ENCODE measurements at places on chromosomes 2 and 18. TPM values are rescaled to one million over a fixed set of nuclear protein-coding genes. Genes with fewer than 3 reads are reported as not detected.

GRCh38 chr2:216389570-216389969 lies 17.3 kb upstream of the MARCHF4 start:
- no peak for DNase-seq

DNA sequence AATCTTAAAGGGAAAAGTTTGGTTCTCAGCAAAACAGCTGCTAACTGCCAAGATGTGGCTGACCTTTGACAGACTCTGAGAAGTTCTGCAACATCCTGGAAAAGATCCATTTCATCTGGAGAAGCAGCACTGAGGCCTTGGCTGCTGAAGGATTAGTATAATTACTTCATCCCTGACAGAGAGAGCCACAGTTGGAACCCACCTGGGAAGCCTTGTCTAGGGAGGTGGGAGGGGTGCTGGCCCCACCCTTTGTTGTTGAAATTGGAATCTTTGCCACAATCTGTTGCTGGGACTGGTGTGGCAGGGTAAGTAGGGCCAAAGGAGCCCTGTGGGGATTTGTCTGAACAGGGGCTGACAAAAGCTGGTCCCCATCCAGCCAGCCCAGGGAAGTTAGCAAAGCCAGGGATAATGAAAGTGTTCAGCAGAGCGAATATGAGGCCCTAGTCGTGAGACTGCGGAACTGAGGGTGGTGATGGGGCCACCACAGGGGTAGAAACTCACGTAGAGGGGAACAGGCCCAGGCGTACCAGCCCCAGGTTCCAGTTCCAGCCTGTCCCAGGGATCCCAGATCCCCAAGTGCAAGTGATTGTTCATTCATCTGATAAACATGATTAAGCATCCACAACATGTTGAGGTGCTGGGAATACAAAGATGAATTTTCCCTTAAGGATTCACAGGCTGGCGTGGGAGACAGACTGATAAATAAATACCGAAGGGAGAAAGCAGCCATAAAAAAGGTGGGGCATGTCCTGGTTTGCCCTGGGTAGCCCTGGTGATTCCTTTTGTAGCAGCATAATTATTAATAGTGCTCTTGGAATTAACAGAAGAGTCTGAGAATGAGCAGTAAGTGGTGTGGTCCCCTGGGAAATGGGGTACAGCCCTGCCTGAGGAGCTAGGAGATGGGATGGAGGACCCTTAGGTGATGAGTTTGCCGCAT lies 60.0 kb downstream of the MYO1B start:
- DNase-seq, result no peak

GRCh38 chr2:128410035-128410757 lies 91.5 kb upstream of the HS6ST1 start:
- no peak for DNase-seq

GRCh38 chr2:64012115-64012514 lies 7.1 kb downstream of the VPS54 start:
- DNase-seq, result peak; percentile 40

GRCh38 chr2:240227538-240228428 lies 87.3 kb upstream of the OTOS start:
- DNase-seq, result no peak

DNA sequence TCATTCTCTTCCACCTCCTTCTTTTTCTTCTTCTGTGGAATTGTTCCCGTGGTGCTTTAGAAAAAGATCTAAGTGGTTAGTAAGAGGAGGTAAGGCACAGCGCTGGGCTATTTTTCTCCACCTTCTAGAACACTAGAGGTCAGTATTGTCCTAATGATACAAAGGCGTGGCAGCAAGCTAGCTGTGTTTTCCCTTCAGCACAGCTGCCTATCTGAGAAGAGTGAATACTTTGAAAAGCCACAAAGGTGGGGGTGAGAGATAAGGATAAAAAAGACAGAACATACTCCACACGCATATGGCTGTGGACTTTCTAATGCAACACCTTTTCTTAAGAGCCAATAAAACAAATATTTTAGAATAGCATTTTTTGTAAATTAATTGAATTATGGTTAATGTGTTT lies 2.1 kb downstream of the CNTNAP5 start:
- no peak for DNase-seq

DNA sequence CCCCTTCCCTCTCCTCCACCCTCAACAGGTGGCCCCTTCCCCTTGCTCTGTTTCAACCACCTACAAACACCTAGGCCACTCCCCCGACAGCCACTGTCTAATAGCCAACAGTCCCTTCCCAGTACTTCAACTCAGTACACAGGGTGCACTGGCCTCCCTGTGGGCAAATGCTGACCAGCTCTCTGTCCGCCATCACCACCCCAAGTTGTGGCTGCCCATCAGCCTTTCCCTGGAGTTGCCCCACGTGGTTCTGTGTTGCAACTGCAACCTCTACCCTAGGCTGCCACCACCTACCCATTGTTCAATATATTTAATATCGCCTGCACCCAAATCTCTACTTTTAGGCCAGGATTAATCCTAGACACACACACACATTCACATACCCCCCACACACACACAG lies 173.5 kb downstream of the MREG start:
- DNase-seq, result no peak

DNA sequence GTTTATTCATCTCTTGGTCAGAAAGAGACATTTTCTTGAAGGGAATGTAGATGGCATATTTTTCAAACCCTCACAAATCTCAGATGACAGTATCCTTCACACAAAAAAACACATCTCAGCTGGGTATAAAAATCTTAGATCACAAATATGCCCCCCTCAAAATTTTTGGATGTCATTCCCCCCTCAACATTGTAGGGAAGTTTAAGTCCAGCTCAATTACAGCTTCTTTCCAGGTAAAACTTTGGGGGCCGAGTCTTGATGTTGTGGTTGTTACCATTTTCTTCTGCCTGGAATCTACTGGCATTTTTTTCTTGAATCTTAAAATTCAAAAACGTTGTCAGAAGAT lies 46.1 kb downstream of the HDAC4 start:
- DNase-seq, result no peak

GRCh38 chr18:77061946-77062517 lies 70.6 kb downstream of the MBP start:
- peak; percentile 83 for DNase-seq

GRCh38 chr2:88248280-88248828 lies 78.2 kb downstream of the THNSL2 start:
- DNase-seq, result no peak

DNA sequence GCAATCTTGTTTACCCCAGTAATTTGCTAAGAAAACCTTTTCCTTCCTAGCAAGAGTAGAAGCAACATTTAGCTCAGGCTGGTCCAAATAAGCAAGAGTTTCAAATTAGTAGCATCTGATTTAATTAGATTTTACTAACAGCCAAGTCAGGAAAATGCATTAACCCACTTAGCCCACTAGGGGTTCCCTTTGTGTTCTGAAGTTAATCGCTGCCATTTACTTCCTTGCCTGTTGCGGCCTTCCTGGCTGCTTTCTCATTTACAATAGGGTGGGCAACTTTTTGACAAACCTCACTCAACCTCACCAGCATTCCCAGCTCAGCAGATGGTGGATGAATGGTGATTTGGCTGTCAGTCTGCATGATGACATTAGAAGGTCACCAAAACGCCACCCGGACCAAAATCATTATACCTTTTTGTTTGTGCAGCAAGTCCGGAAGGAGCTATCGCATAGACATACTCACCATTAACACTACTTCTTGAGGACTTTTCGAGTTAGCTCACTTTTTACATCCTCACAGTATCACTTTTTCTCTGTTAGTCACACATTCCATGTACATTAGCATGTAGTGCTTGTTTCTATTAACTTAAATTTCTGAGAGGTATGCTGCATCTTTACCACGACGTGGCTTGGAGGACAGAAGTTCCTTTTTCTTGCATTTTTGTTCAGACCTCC lies 101.5 kb upstream of the SETBP1 start:
- DNase-seq, result peak; percentile 55

DNA sequence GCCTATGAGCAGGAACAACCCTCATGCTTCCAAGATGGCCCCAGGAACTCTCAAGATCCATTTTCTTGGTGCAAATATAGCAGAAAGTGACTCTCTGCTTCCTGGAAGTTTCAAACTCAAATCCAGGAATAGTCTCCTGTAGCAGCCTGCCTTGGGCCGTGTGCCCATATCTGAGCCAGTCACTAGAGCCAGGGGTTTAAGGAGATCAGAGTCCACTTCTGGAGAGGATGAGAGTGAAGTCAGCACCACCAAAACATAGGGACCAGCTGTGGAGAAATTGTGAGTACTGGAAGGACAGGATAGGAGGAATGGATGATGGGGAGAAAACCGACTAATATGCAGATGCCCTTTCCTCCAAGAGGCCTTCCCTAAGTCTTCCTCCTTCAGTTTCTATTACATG lies 33.2 kb downstream of the PSD4 start:
- no peak for DNase-seq

- no peak for DNase-seq
Observed at GRCh38 chr2:67255933-67256615, 141.1 kb upstream of the ETAA1 start.

- DNase-seq, result no peak
Observed at GRCh38 chr2:69926849-69927515, 12.1 kb downstream of the MXD1 start.

GRCh38 chr18:36405611-36406010 lies 108.1 kb downstream of the FHOD3 start:
- DNase-seq, result no peak

DNA sequence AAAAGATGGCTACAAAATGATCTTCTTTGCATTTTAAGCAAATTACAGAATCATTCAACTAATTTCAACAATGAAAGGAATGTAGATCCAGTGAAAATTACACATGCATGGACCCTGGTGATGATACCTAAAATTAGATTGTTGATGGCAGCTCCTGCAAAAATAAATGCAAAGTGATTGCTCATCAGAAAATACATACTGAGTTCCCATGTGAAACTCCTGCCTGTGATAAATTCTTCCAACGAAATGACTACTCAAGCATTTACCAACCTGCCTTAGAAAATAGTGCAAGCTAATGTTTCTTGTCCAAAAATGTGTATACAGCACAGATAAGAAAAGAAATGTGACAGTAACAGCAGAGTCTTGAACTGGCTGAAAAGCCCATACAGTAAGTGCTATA lies 300.0 kb upstream of the REV1 start:
- DNase-seq, result no peak

- DNase-seq, result no peak
Observed at GRCh38 chr2:203451689-203452088, 83.4 kb downstream of the RAPH1 start.

DNA sequence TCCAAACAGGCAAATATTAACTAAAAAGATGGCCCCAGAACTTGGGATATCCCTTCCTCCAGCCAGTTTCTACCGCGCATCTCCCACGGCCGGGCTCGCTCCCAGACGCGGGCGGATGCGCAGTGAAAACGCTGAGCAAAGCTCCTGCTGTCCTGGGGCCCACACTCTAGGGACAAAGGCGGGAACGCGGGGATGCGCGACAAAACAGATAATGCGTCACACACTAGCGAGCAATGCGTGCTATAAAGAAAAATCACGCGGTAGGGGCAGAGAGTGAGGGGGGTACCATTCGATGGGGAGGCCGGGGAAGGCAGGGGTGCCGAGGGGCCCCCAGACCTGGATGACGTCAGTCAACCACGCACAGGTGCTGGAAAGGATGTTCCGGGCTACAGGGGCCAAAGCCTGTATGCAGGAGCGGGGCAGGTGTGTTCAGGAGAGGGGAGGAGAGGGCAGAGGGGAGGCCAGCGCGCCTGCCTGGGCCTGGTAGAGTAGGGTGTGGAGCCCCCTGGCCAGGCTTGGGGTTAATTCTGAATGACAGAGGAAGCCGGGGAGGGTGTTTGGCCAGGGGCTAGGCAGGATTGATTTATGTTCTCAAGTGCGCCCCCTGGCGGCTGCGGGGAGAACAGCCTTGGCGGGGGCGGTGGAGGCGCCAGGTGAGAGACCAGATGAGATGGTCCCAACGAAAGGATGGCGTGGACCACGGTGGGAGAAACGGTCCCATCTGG lies 14.9 kb upstream of the ITM2C start:
- DNase-seq, result peak; percentile 93

DNA sequence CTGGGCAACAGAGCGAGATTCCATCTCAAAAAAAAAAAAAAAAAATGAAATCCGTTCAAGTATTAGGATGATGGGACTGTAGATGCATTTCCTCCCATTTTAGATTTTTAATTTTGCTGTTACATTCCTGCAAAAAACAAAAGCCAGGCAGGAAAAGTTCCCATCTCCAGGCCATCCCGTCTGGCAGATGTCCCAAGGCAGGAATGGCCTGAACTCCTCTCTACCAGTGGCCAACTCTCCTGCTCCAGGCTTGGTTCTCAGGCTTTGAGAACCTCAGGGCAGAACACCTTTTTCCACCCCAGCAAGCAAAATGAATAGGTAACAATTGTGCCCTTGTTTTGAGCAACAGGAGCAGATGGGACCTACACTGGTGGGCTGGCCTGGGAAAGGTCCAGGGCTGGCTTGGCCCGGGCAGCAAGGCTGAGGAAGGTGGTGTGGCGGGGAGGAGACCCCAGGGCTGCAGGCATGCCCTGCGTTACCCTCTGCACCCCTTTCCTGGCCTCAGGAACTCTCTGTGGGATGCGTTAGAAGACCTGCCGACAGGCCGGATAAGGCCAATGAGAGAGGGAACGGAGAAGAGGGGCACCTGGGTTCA lies 86.0 kb downstream of the FAM210A start:
- no peak for DNase-seq

- no peak for DNase-seq
Observed at GRCh38 chr2:23564615-23564960, 179.6 kb downstream of the KLHL29 start.

DNA sequence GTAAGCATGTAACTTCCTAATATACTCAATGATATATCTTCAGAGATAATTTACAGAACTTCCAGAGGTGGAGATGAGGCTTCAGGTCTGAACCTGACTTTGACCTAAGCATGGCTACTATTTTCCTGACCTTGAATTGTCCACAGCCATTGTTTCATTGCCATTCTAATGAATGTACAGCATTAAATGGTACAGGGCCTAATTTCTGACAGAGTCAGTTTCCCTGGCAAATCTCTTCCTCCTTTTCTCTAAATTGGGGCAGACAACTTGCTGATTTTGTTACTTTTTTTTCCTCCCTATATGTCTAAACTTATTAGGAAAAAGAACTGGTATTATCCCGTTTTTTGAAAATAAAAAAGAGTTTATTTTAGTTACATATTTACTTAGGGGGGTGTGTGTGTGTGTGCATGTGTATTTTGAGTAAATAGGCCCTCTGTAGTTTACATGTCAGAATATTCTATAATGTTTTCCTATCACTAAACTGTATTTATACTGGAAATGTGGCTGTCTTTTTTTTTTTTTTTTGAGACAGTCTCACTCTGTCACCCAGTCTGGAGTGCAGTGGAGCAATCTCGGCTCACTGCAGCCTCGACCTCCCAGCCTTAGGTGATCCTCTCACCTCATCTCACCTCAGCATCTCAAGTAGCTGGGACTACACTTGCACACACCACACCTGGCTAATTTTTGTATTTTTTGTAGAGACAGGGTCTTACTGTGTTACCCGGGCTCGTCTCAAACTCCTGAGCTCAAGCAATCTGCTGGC lies 43.3 kb upstream of the SCN9A start:
- DNase-seq, result no peak

The RBM43 gene
- 3.4 TPM for total RNA-seq

The MAP3K20 gene
- total RNA-seq, result 17.9 TPM

The IL36B gene
- total RNA-seq, result not detected

The CREG2 gene
- not detected for total RNA-seq

The KIAA2012 gene
- total RNA-seq, result not detected

The B3GNT2 gene
- total RNA-seq, result 30.4 TPM

The ZSWIM2 gene
- not detected for total RNA-seq

The AQP12B gene
- total RNA-seq, result not detected

Measured in activated CD4-positive, alpha-beta T cell treated with anti-CD3 and anti-CD28 coated beads, Interleukin-2, amount 10 ng/mL, durations not matched to agents 24 days and 14 days (primary cell).